T-helper 9 cell (primary cell): ENCODE measurements at places on chromosomes 7 and 10.
A peak's percentile ranks its signal among the peaks of the same experiment; 100 is the strongest.

GRCh38 chr10:121975295-121976086, 474 bp upstream of the NSMCE4A start:
- DNase-seq, result no peak

- no peak for DNase-seq
Observed at GRCh38 chr7:149683181-149683580, 90.2 kb downstream of the ZNF467 start.

DNA sequence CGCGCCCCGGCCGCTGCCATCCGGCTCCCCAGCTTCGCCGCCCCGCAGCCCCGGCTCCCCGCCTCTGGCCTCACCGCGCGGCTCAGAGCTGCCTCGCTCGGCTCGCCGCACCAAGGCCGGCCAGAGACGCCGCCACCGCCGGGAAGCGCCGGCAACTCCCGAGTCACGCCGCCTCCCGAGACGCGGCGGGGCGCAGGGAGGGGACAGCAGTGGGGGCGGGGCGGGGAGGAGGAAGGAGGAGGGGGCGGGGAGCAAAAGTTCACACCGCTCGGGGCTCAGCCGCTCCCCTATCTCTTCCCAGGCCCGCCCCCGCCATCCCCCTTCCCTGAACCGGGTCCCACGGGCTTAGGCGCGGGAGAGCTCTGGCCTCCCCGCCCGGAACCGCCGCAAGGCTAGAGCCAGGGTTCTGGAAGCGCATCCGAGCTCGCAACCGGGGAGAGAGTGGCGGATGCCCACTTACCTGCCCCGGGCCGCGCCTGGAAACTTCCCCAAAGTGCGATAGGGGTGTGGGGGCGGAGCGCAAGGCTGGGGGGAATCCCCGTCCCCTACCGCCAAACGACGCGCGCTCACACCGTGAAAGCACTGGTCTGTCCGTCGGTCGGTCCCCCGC, 1.0 kb downstream of the CHST15 start:
- DNase-seq, result peak; percentile 16

DNA sequence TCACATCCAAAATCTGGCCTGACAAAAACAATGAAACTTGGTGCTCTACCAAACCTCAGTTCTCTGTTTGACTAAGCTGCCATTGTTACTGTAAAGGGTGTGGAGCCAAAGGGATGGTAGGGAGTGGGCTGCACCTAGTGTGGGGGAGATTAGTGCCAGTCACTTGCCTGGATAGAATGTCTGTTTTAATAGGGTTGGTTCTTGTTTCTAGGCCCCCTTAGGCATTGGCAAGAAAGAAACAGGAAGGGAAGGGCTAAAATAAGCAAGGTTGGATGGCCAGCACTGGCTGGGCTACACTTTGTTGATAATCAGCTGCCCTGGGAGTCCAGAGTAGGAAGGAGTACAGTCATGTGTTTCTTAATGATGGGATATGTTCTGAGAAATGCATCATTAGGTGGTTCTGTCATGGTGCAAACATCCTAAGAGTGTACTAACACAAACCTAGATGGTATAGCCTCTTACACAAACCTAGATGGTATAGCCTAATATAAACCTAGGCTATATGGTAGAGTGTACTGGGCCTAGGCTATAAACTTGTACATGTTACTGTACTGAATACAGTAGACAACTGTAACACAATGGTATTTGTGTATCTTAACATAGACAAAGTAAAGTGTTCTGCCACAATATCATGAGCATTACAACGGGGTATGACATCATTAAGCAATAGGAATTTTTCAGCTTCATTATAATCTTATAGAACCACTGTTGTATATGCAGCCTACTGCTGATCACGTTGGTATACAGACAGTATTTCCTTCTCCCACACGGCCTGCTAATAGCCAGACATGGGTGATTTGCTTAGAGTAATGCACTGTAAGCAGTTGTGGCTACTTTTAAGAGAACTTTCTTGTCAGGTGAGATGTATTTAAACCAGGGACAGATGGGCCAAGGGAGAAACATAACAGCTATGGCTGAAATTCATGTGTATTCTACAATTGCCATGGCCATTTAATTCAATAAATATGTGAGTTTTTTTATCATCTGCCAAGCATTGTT, 15.4 kb downstream of the BBIP1 start:
- no peak for DNase-seq

- DNase-seq, result no peak
Observed at GRCh38 chr7:87451187-87451586, 24.3 kb downstream of the ABCB4 start.

GRCh38 chr7:7829667-7830066, 111.3 kb upstream of the RPA3 start:
- no peak for DNase-seq

- no peak for DNase-seq
Observed at GRCh38 chr7:26500749-26501352, 209.2 kb downstream of the SNX10 start.

GRCh38 chr10:1367938-1368841, 312.0 kb downstream of the WDR37 start:
- no peak for DNase-seq
